ENCODE measurements at places on chromosomes 2 and 18.
A peak's percentile ranks its signal among the peaks of the same experiment; 100 is the strongest.

GRCh38 chr18:3097082-3097481 lies 84.1 kb upstream of the LPIN2 start:
- DNase-seq: no peak
- H3K4me1 ChIP-seq: peaks cover 13% of the 10 kb centered on the region
- no peak overlapping the region for H3K4me3 ChIP-seq
- H3K27me3 ChIP-seq: no peaks in the 10 kb centered on the region

DNA sequence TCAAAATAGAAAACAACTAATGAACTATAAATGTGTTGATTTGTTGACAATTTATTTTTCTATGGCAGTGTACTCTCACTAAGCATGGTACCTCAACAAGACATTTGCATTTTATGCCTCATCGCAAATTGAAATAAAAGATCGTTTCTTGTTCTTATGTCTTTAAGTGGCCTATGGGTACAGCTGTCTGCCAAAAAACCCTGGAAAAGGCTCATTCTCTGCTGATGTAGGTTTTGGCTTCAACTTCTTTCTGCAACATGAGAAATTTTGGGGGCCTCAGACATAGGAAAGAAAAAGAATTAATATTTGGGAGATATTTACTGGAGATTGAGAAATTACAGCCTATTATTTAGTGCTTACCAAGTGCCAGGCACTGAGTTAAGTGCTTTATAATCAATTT lies 205.1 kb upstream of the DPP10 start:
- H3K27ac ChIP-seq: no peak overlapping the region
- no peak for DNase-seq
- H3K4me3 ChIP-seq: no peak overlapping the region
- peaks cover 12% of the 10 kb centered on the region for H3K27me3 ChIP-seq
- no peaks in the 10 kb centered on the region for H3K36me3 ChIP-seq

- H3K4me1 ChIP-seq: no peaks in the 10 kb centered on the region
- no peak overlapping the region for H3K4me3 ChIP-seq
- peaks cover 15% of the 10 kb centered on the region for H3K27me3 ChIP-seq
- H3K36me3 ChIP-seq: no peaks in the 10 kb centered on the region
- H3K27ac ChIP-seq: no peak overlapping the region
- no peak for DNase-seq
Observed at GRCh38 chr2:235414422-235414821, 79.4 kb upstream of the AGAP1 start.

- H3K36me3 ChIP-seq: peaks cover 22% of the 10 kb centered on the region
- H3K27ac ChIP-seq: peak overlapping the region; percentile 86
- peak; percentile 39 for DNase-seq
- peak overlapping the region; percentile 94 for H3K4me3 ChIP-seq
Observed at GRCh38 chr2:32008805-32009515, 1.8 kb downstream of the MEMO1 start.

DNA sequence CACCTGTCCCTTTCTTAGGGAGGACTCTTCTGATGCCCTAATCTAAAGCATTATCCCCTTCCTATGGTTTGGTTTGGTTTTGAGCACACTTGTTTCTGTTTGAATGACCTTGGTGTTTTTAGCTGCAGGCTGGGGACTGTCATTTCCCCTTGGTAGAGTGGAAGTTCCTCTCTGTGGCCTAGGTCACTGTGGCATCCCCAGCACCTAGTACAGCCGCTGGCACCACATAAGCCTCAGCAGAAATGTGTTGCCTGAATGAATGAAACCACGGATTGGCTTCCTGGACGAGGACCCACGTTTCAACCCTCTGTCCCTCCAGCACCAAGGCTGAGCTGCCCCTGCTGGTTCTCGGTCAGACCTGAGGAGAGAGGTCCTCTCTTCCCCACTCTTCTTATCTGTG lies 159.9 kb downstream of the CTIF start:
- no peak overlapping the region for H3K4me3 ChIP-seq
- DNase-seq: no peak
- H3K27me3 ChIP-seq: no peaks in the 10 kb centered on the region
- no peak overlapping the region for H3K27ac ChIP-seq

DNA sequence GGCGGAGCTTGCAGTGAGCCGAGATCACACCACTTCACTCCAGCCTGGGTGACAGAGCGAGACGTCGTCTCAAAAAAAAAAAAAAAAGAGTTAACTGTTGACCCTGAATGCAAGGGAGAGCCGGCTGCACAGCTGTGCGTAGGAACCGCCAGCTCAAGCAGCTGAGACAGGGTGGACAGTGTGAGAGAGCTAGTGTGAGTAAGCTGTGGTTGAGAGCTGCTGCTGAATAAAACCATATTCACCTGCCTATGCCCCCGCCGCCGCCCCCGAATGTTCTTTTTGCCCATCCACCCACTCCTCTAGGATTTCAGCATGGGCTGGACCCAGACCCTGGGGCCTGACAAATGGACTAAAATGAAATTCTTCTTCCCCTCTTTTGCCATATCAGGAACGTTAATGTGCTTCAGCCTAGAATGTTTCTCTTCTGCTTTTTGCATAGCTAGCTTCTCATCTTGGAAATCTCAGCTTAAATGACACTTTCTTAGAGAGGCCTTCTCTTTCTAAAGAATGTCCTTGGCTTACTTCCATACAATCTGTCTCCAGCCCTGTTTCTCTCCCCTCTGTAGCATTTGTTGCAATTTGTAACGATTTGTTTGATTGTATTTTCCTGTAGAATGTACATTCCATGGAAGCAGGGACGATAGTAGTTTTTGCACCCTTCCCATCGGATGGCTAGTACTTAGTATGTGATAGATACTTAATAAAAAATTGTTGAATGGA lies 142.7 kb downstream of the KLHL14 start:
- no peak overlapping the region for H3K27ac ChIP-seq
- no peak for DNase-seq
- no peaks in the 10 kb centered on the region for H3K4me1 ChIP-seq
- H3K4me3 ChIP-seq: no peak overlapping the region
- H3K36me3 ChIP-seq: no peaks in the 10 kb centered on the region
- H3K27me3 ChIP-seq: peaks cover 7% of the 10 kb centered on the region

- peaks cover 48% of the 10 kb centered on the region for H3K36me3 ChIP-seq
- no peaks in the 10 kb centered on the region for H3K27me3 ChIP-seq
- H3K4me3 ChIP-seq: no peak overlapping the region
Observed at GRCh38 chr18:79421275-79421857, 25.6 kb downstream of the NFATC1 start.

DNA sequence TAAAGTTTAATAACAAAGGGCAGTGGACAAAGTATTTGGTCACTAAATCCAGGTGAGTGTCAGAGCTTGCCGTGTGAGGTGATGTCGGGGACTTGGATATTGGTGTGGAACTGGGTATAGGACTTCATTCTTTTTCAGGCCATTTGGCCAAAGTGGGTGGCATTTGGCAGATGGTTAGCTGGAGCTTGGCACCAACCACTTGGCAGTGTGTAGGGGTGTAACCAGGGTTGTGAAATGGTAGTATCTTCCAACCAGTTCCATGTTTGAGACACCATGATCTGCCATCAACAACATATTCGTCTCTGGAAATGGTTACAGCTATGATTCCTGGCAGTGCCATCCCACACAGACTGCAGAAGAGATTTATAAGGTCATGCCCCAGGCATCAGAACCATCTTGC lies 113.9 kb downstream of the CCDC85A start:
- no peak overlapping the region for H3K27ac ChIP-seq
- no peaks in the 10 kb centered on the region for H3K4me1 ChIP-seq
- H3K27me3 ChIP-seq: peaks cover 2% of the 10 kb centered on the region
- no peak for DNase-seq

DNA sequence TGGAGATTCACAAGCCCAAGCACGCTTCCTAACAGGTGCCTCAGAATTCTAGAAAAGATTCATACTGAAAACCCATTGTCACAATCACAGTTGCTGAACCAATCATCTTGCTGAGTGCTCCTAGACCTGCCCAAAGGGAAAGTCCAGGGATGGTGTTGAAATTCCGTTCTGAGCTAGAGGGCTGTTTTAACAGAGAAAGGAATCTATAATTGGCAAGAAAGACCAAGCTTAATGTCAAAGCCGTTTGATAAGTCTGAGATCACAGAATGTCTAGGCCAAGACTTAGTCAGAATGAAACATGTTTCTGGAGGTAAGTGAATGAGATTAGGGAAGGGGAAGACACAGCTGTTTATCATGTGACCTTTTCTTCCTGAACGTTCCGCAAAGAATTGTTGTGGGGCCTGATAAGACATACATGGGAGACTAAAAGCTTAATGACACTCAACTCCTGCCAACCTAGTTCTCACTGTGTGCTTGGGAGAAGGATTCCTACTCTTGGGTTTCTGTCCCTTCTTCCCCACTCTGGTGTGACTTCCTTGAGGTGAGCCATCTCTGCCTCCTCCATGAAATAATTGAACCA lies 27.5 kb downstream of the PMAIP1 start:
- H3K4me1 ChIP-seq: peaks cover 37% of the 10 kb centered on the region
- no peaks in the 10 kb centered on the region for H3K27me3 ChIP-seq
- H3K27ac ChIP-seq: peak overlapping the region; percentile 93

DNA sequence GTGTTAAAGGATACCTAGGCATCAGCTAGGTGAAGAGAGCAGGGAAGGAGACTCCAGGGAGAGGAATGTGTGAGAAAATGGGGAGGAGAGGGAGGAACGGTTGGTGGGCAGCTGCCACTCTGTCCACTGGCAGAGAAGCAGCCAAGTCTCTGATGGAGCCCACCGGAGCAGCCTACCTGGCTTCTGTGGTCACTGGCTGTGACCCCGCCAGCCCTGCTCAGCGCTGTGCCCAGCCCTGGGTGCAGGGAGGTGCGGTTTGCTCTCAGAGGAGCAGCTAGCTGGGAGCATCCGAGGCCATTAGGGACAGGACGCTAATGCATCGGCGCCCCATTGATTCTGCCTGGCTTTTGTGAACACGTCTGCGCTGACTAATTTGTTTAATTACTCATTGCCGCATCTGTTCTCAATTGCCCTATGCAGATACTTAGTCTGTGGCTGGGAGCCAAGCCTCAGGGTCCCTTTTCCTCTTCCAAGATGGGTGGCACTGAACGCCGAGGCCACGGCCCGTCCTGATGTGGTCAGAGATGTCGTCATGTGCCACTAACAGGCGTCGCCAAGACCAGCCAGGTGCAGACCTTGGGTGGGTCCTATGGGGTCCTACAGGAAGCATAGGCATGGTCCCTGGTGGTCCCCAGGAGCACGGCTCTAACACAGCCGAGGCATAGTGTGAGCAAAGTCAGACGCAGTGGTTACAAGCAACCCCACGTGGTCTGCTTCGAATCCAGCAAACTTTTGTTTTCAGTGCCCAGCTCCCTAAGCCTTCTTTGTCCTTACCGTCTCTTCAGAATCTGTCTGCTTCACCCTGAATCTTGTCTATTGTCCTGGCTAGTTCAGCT lies 82.0 kb downstream of the RRM2 start:
- H3K27ac ChIP-seq: no peak overlapping the region
- H3K27me3 ChIP-seq: no peaks in the 10 kb centered on the region
- H3K36me3 ChIP-seq: peaks cover 2% of the 10 kb centered on the region
- no peaks in the 10 kb centered on the region for H3K4me1 ChIP-seq

DNA sequence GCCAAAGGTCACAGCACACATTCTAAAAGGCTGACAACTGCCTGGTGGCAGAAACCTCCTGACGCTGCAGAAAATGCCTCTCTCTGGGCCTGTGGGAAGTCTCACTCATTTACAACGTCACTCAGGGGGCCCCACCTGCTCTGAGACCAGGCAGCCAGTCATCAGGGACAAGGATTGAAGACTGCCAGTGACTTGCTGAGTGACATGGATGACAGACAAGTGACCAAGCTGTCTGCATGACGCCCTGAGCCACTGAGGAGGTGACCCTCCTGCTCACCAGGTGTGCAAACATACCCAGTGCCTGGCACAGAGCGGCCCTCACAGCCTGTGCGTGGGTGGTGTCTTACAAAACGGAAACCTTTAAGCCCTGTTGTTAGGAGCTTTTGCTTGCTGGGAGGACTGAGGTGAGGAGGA lies 392.4 kb downstream of the TNS1 start:
- no peaks in the 10 kb centered on the region for H3K36me3 ChIP-seq
- H3K27me3 ChIP-seq: no peaks in the 10 kb centered on the region
- peaks cover 56% of the 10 kb centered on the region for H3K4me1 ChIP-seq
- peak; percentile 84 for DNase-seq
- H3K27ac ChIP-seq: peak overlapping the region; percentile 88

All from activated CD4-positive, alpha-beta T cell treated with anti-CD3 and anti-CD28 coated beads for 36 hours (primary cell).